ENCODE measurements at places on chromosomes 11 and 22.
A peak's percentile ranks its signal among the peaks of the same experiment; 100 is the strongest.

- peak; percentile 51 for DNase-seq
Observed at GRCh38 chr11:74257959-74258553, 53.4 kb downstream of the P4HA3 start.

GRCh38 chr11:95084509-95084908 is 5.1 kb upstream of the ENDOD1 start:
- DNase-seq, result no peak

DNA sequence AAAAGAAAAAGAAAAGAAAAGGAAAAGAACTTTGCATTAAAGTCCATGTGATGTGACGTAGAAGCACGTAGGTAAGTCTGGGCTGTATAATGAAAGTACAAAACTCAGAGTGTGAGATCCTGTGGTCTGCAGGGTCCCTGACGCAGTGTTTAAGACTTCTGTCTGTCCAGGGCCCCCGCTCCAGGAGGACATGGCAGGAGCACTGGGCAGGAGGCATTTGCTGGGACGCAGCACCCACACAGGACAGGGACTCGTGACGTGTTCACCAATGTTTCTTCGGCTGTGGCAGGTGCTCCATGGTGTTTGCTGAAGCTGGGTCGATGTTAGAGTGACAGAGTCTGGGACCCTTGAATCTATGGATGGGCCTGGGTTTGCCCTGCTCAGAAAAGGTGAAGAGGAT is 348.1 kb downstream of the BRD1 start:
- DNase-seq, result no peak

DNA sequence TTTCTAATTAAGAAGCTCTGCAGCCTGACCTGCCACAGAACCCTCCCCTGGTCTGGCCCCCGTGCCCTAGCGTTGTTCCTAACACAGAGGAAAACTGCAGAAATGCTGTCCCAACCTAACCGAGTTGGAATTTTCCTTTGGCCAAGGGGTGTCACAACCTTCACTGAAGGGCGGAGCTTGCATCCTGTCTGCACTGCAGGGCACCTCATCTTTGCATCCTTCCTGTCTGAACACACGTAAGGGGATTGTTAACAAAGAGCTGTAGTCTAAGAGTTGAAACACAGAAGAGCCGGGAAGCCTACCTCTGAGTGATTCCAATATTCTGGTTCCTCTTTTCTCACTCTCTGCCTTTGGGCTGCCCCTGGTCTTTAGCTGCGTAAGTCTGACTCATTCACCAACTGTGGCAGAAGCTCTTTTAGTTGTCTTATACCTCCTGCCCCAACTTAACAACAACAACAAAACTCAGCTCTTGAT is 1.6 kb downstream of the DIXDC1 start:
- DNase-seq, result no peak

All from NCI-H510A treated with DMSO at 0.1 percent for 48 hours (cell line).